ENCODE measurements at places on chromosomes 6 and 20.
A peak's percentile ranks its signal among the peaks of the same experiment; 100 is the strongest.

- DNase-seq = peak; percentile 35
Observed at GRCh38 chr20:32201977-32202363, 5.6 kb downstream of the PLAGL2 start.

GRCh38 chr6:55040102-55040848, 134.0 kb upstream of the HCRTR2 start:
- peak; percentile 37 for DNase-seq

DNA sequence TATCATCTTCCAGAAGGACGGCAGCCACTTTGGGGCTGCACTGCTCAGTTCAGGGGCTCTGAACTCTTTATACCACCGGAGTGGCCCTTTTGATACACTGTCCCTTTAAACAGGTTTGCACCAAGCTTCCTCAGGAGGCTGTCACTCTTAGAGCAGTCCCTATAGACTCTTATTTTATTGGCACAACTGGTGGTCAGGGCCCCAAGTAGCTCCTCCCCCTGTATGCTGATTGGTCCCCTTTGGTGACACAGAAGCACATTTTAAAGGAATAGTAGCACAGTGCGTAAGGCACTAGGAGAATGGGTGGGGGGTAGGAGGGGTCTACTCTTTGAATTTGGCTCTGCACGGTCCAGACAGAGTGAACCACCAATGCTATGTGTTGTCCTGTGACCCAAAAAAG, 122.6 kb upstream of the MLN start:
- DNase-seq = no peak

GRCh38 chr6:79335133-79335674, 100.7 kb upstream of the HMGN3 start:
- no peak for DNase-seq

- DNase-seq = peak; percentile 46
Observed at GRCh38 chr20:10427060-10427692, 6.8 kb downstream of the MKKS start.
